Hair follicle dermal papilla cell (primary cell): ENCODE measurements at places on chromosomes 13 and 19. TPM values are rescaled to one million over a fixed set of nuclear protein-coding genes. Genes with fewer than 3 reads are reported as not detected.

Gene CALM3
- 195 and 218 TPM in 2 replicates for total RNA-seq

Gene CNMD
- not detected in 2 replicates for total RNA-seq

Gene GJB6
- total RNA-seq: not detected in 2 replicates

Gene PLK5
- under 0.01 and 0.12 TPM in 2 replicates for total RNA-seq

Gene C19orf33
- not detected in 2 replicates for total RNA-seq

Gene SLITRK1
- under 0.01 and 0.24 TPM in 2 replicates for total RNA-seq

Gene ADGRE2
- 0.16 TPM in 1 of 2 replicates, not detected in the other for total RNA-seq

Gene NPHS1
- total RNA-seq: not detected in 2 replicates

Gene CEACAM3
- total RNA-seq: not detected in 2 replicates

Gene SIGLEC10
- total RNA-seq: not detected in 2 replicates

Gene ZNF878
- 0.32 TPM in 1 of 2 replicates, not detected in the other for total RNA-seq

Gene TPTE2
- not detected in 2 replicates for total RNA-seq

Gene PRR22
- total RNA-seq: 0.49 and 1.1 TPM in 2 replicates

Gene PGPEP1
- total RNA-seq: 31.0 and 34.2 TPM in 2 replicates

Gene EFNB2
- total RNA-seq: 13.5 and 15.5 TPM in 2 replicates

Gene KIRREL2
- total RNA-seq: not detected in 2 replicates

Gene PPM1N
- total RNA-seq: 0.61 and 1.8 TPM in 2 replicates

Gene ZNF492
- 0.16 and 0.24 TPM in 2 replicates for total RNA-seq

Gene SIAH3
- total RNA-seq: not detected in 2 replicates

Gene CEACAM8
- not detected in 2 replicates for total RNA-seq

Gene ODAD3
- 0.32 and 0.36 TPM in 2 replicates for total RNA-seq

Gene BORA
- total RNA-seq: 3.6 and 6.0 TPM in 2 replicates

Gene KLHL1
- total RNA-seq: not detected in 2 replicates

Gene RRAS
- total RNA-seq: 36.7 and 55.3 TPM in 2 replicates

Gene KATNAL1
- 34.2 and 35.9 TPM in 2 replicates for total RNA-seq

Gene ZNF587B
- 25.1 and 29.4 TPM in 2 replicates for total RNA-seq

Gene ATP4B
- not detected in 2 replicates for total RNA-seq

Gene DNAAF3
- total RNA-seq: 0.24 TPM in 1 of 2 replicates, not detected in the other

Gene GARIN5A
- total RNA-seq: 0.32 TPM in 1 of 2 replicates, not detected in the other
